Cortex of kidney (tissue), 1 donor: ENCODE measurements at places on chromosomes 2 and 18.

DNA sequence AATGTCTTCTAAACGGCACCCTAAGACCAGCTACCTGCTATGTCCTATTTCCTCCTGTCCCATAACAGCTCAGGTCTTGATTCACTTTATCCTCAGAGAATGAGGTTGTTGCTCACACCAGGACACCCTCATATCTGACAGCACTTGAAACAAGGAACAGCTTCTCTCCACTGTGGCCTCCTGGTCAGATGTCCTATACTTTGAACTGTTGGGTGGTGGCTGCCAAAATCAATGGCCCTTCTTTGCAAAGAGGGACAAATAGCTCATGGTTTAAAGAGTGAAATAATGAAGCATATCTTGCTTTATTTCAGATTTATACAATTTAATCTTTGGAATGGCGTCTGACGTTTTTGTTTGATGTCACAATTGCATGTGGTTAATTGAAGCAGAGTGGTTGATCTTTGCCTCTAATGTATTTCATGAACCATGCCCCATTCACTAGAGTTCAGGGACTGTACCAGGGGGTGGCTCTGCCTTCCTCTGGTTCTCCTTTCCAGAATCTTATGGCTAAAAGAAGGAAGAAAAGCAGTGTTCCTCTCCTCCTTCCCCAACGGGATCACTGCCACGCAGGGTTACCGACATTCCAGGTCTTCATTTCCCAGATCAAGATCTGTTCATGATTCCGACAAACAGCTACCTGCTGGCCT lies 24.1 kb upstream of the ZCCHC2 start:
- no peak for DNase-seq

DNA sequence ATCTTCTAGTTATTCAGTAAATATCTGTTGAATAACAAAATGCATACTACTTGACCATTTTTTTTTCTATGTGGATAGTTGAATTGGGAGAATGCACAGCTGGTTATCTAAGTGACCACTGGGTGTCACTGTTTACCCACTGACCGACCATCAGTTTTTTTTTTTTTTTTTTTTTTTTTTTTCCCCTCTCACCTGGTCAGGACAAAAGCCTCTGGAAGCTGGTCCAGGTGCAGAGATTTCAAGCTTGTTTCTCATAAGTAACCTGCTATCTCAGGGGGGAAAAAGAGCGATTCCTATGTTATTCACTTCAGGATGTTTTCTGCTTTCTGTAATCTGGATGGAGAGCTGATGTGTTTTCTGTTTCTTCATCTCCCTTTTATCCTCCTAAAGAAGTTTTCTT lies 256.0 kb downstream of the DCDC2C start:
- no peak for DNase-seq

- DNase-seq = no peak
Measured at GRCh38 chr2:158815166-158815565, 20.0 kb downstream of the DAPL1 start.

DNA sequence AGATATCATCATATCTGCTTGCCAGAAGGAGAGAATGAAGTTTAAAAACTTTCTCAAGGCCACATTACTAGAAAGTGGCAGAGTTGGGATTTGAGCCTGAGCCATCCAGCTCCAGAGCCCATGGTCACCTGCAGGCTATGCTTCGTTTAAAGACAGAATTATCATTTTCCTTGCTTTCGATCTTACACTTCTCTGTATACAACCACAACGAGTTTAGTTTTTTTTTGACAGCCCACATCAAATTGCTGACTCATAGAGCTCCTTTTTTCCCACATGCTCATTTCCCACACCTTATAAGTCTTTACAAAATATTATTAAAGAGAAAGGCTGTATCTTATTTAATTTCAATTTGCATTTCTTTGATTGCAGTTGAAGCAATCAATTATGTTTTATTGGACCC lies 6.5 kb downstream of the PLEK start:
- no peak for DNase-seq

- DNase-seq = no peak
Measured at GRCh38 chr2:238557936-238558335, 131.2 kb downstream of the ASB1 start.
